ENCODE measurements at places on chromosomes 1 and 21.

DNA sequence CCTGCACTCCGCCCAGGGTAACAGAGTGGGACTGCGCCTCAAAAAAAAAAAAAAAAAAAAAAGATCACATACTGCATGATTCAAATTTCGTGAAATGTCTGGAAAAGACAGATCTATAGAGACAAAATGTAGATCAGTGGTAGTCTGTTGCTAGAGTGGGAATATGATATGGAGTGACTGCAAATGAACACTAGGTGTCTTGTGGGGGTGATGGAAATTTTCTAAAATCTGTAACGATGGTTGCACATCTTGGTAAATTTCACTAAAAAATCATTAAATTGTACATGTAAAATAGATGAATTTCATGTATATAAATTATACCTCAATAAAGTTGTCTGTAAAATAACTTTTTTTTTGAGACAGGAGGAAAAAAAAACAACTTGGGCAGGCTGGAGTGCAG lies 5.5 kb downstream of the AIDA start:
- no peak for DNase-seq

- peak; percentile 75 for DNase-seq
These were observed 2.3 kb upstream of the KCNC4 start for GRCh38 chr1:110207831-110208230.

DNA sequence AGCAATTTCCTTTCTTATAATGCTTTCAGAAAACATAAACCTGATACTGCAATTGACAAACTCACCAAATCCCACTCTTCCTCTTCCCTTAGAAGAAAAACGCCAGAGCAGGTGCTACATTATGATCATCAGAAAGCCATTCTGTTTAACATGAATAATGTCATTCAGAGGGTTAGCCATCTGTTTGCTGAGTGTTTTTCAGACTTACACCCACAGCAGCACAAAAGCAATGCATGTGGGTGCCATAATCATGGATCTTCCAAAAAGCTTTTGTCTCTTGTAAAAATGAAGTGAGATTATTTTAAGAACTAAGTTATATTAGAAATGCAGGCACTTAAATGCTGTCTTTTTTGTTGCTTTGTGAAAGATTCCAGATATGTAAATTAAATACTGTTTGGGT lies 204.6 kb upstream of the TMPRSS15 start:
- DNase-seq, result no peak

- DNase-seq, result no peak
These were observed 133.8 kb upstream of the C1orf105 start for GRCh38 chr1:172286629-172287076.

GRCh38 chr1:163670989-163671757 lies 349.4 kb downstream of the NUF2 start:
- no peak for DNase-seq

GRCh38 chr21:29334717-29335428 lies 36.2 kb downstream of the BACH1 start:
- no peak for DNase-seq

GRCh38 chr1:18722270-18722669 lies 91.6 kb downstream of the PAX7 start:
- DNase-seq, result no peak

- DNase-seq, result no peak
These were observed 19.4 kb downstream of the BLZF1 start for GRCh38 chr1:169387399-169387798.

DNA sequence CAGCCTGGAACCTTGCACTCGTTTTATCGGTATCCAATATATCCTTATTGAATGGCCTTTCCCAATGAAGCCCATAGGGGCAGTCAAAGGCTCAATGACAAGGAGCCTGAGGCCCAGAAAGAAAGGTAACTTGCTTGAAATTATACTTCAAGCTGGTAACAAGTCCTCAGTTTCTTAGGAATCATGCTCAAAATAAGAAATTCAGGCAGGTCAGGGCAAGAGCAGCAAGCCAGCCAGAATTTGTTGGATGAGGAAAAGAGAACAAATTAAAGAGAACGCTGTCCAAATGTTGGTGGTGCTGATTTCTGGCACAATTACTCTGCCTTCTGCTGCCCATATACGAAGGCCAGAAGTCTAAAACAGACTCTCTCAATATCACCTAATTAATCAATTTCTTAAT lies 77.6 kb downstream of the DDX20 start:
- no peak for DNase-seq

DNA sequence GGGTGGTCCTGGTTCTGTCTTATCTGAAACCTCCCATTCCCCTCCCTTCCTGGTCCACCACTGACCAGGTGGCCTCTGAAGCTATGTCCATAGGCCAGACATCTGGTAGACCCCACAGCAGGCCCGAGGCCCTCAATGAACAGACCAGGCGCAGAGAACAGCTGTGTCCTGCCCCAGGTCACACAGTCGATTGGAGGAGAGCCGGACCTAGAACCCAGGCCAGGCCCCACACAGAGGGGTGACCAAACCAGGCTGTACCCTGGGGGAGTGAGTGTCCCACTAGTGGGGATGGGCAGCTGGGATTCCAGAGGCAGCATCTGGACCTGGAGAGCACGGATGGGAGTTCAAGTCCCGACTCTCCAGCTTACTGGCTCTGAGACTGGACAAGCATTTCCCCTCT lies 29.2 kb downstream of the RNU1-1 start:
- DNase-seq, result no peak

GRCh38 chr1:175555266-175555665 lies 188.1 kb downstream of the TNR start:
- DNase-seq, result no peak

GRCh38 chr1:231072041-231072440 lies 32.0 kb upstream of the FAM89A start:
- no peak for DNase-seq

GRCh38 chr1:182335771-182336566 lies 55.6 kb downstream of the GLUL start:
- no peak for DNase-seq

GRCh38 chr21:36482673-36483072 lies 2.8 kb upstream of the CLDN14 start:
- DNase-seq, result no peak

GRCh38 chr1:52368383-52369172 lies 2.6 kb upstream of the CC2D1B start:
- DNase-seq, result peak; percentile 57

- no peak for DNase-seq
These were observed 17.8 kb downstream of the GNG4 start for GRCh38 chr1:235631816-235632215.

DNA sequence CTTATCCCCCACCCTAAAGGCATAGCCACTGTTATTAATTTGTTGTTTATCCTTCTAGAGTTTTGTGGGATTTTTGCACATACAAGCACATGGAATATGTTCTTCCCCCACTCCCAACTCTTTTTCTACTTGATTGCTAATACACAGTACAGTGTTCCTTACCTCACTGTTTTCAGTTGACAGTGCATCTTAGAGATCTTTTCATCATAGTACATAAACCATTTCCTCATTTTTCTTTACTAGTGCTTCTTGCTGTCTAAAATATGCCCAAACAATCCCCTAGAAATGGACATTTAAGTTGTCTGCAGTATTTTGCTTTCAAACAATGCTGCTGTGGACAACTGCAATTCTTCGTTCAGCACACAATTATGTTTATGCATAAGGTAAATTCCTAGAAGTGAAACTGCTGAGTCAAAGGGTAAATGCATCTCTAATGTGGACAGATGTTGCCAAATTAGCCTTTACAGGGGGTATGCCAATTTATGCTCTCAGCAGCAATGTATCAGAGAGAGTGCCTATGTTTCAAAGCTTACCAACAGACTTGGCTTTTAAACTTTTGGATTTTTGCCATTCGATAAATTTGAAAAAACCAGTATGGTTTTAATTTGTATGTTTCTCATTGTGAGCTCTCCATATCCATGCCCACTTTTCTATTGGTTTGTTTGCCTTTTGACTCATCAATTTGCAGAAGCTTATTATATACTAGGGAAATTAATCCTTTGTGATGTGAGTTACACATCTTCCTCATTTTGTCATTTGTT lies 132.6 kb downstream of the MRPS6 start:
- DNase-seq, result no peak

DNA sequence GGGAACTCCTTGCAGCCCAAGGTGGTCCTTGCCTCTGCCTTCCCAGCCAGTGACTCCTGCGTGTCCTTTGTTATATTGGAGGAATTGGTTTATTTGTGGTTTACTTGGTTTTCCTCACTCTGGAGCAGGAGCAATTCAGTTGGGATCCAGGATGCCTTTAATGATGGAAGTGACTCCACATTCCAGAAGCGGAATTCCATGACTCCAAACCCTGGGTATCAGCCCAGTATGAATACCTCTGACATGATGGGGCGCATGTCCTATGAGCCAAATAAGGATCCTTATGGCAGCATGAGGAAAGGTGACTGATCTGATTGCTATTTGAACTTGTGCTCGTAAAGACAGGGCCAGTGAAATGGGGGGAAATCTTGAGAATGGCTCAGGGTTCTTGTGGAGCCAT lies 15.1 kb upstream of the PIGV start:
- no peak for DNase-seq

GRCh38 chr1:92117526-92117925 lies 37.4 kb downstream of the BTBD8 start:
- DNase-seq, result no peak

DNA sequence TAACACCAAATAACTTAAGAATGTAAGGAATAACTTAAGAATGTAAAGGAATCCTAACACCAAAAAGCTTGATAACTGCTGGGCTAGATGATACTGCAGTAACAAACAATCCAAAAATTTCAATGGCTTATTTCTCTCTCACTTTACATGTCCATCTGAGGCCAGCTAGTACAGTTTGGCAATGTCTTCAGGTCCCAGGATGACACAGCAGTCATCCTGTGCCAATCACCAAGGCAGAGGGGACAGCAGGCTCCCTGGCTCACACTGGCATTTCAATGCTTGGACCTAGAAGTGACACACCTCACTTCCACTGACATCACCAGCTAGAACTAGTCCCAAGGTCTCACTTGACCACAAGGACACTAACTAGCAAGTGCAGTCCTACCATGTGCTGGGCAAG lies 15.3 kb downstream of the DNAJC11 start:
- DNase-seq, result no peak

DNA sequence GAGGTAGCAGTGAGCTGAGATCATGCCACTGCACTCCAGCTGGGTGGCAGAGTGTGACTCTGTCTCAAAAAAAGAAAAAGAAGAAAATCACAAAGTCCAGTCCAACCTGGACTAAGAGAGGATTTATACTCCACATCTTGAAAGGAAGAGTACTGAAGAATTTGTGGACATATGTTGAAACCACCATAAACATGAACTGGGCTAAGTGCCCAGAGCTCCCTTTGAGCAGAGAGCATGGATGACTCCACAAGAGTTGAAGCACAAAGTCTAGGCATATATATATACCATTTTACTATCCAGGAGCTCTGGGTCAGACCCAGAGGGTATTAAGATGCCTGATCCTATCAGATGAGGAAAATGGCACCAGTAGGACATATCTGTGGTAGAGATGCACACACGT lies 86.6 kb downstream of the OMA1 start:
- no peak for DNase-seq

- DNase-seq, result no peak
These were observed 14.2 kb downstream of the TNFRSF14 start for GRCh38 chr1:2570332-2570731.

- no peak for DNase-seq
These were observed 11.8 kb upstream of the ZFP69B start for GRCh38 chr1:40438391-40439015.

DNA sequence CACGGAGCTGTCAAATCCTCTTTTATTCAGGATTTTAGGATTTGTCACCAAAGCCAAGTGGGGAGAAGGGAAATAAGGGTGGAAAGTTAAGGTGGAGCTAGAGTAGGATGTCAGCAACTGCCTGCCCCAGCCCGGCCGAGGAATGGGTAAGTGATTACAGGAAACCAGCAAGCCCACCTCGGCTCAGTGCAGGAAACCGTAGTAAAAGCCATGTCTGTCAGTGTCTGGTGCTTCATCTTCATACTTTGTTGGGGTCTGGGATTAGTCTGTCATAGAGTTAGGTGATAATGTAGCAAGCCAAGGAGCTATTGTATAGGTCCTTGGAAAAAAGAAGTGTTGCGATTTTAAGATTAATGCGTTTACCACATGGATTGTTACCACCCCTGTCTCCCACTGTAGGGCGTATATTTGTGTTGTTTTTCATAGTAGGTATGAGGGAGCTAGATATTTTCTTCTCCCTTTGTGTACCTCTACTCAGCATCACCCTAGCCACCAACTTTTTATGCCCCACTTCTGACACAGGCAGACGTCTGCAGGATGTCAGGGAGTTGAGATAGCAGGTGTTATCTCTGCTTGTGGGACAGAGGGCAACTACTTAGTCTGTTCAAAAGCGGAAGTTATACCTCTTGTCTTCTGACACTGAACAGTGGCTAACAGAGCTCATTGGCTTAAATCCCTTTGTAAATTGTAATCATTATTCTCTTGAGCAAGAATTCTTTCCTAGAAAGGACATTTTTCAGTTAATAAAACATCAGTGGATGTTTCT lies 253.7 kb downstream of the HHAT start:
- no peak for DNase-seq

DNA sequence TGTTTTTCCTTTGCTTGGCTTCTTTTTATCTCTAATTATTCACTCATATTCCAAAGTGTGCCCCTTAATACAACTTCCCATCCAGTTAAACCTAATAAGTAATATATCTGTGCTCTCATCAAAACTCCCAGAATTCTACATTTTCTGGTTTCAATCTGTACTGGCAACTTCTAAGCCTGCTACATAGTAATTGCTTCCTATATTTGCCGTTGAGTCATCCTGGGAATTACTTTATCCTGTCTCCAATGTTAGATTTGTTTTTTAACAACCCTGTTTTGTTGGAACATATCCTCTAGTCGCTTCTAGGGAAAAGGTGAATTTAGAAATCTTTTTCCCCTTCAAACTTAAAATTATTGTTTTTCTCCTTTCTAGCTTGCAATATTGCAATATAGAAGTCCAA lies 620.5 kb upstream of the PKN2 start:
- DNase-seq, result no peak

- no peak for DNase-seq
These were observed 59.4 kb upstream of the ZBTB18 start for GRCh38 chr1:243991650-243992049.

GRCh38 chr1:229410692-229411433 lies 23.0 kb downstream of the ACTA1 start:
- no peak for DNase-seq

- DNase-seq, result no peak
These were observed 81.0 kb upstream of the KCNK2 start for GRCh38 chr1:215001419-215002021.

DNA sequence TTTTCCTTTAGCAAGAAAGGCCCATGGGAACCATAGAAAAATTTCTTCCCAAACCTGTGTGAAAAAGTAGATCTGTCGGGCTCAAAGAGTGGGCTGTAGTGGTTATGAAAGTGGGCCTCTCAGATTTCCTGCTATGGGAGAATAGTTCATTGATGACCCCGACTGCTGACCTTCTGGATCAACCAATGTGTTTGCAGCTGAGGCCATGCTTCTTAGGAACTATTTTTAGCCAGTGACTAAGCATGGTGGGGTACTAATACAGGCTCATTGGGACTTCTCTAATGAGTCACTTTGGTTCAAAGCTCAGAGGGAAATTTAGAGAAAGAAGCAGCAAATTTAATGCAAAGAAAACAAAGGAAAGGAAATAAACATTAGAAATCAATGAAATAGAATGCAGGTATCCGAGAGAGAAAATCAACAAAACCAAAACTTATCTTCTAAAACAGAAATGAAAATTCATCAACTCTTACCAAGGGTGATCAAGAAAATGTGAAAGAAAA lies 12.6 kb upstream of the PSMA5 start:
- DNase-seq, result no peak

GRCh38 chr1:198275597-198275996 lies 118.8 kb downstream of the NEK7 start:
- no peak for DNase-seq

- no peak for DNase-seq
These were observed 6.1 kb downstream of the CTNNBIP1 start for GRCh38 chr1:9903801-9904527.
